ENCODE measurements at places on chromosomes 11 and 22.

DNA sequence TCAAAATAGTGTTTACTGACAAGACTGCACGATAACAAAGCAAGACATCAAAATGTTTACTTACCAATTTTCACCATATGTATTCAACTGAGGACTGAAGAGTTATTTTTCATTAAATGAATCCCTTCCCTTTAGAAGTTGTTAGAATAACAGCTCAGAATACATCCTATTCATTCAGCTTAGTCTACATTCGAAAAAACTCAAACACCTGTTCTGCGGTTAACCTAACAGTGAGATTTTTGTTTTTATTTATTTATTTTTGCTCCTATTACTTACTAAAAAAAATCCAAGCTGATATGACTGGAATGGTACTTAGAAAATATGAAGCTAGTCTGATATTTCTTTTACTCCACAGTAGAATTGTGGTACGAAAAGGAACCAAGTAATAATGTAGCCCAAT lies 10.0 kb downstream of the KCNA4 start:
- DNase-seq, result no peak

- no peak for DNase-seq
These were observed 27.3 kb upstream of the NECTIN1 start for GRCh38 chr11:119756169-119756865.

- no peak for DNase-seq
These were observed 865 bp downstream of the RBM14 start for GRCh38 chr11:66617155-66617834.

DNA sequence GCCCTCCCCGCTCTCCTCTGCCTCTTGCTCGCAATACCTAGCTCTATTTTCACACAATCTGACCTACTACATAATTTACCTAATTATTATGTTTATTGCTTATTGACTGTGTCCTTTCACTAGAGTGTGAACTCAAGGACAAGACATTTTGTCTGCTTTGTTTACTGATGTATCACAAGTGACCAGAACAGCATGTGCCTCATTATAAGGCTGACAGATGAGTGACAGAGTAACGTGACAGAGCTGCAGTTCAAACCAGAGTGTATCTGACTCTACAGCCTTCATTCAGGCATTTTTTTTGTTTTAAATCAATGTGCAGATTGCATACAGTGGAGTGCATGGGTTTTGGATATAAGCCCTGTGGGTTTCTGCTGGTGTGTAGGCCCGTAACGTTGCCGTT lies 82.0 kb upstream of the RAB1B start:
- DNase-seq, result no peak

DNA sequence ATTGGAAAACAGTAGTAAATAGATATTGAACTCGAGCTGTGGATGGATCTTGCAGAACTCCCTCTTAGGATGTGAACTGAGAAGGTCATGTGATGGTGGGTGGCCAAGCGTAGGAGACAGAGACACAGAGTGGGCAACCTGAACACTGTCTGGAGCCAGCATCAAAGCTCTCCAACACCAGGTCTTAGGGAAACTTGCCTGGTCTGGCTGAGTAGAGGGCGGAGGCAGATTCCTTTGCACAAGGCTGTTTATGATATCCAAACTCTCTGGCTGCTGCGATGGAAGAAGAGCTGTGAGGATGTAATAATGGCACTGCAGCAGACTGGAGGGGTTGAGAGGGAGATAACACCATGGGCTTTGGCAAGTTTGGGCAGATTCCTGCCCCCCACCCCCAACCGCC lies 10.1 kb downstream of the NAV2 start:
- no peak for DNase-seq

- DNase-seq, result no peak
These were observed 10.4 kb upstream of the TCF20 start for GRCh38 chr22:42280836-42281235.

DNA sequence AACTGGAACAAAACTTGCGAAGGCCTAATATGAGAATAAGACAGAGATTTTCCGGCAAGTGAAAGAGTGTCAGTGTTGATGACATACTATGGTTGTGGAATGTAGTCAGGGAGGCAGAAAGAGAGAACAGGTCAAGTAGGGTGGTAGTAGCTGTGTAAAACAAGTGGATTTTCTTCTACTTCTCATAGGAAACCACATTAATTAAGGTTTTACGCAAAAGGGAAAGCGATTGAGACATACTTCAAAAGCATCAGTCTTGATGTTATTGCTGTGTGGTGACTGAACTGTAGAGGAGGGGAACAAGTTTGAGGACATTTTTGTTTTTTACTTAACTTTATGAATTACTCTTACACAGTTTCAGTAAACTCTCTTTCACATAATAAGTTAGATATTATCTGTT lies 186.0 kb upstream of the CNTN5 start:
- DNase-seq, result no peak
